Right renal pelvis (tissue), 4 donors: ENCODE measurements at places on chromosomes 7 and 10. TPM values are rescaled to one million over a fixed set of nuclear protein-coding genes. Genes with fewer than 3 reads are reported as not detected.

ACTL6B gene
- 0.16 TPM for polyA plus RNA-seq

CDK1 gene
- 77.6 TPM for polyA plus RNA-seq

CYP26C1 gene
- polyA plus RNA-seq: 0.10 TPM

FXYD4 gene
- polyA plus RNA-seq: not detected

COBL gene
- polyA plus RNA-seq: 16.9 TPM

CPN1 gene
- 2.3 TPM for polyA plus RNA-seq

CPA4 gene
- 0.29 TPM for polyA plus RNA-seq

GPR85 gene
- polyA plus RNA-seq: 0.93 TPM

SH3PXD2A gene
- 31.7 TPM for polyA plus RNA-seq

SEPTIN7 gene
- 509 TPM for polyA plus RNA-seq

IDI2 gene
- polyA plus RNA-seq: not detected

SMARCD3 gene
- polyA plus RNA-seq: 71.7 TPM

PSMG3 gene
- 33.4 TPM for polyA plus RNA-seq

SPDYE5 gene
- 1.9 TPM for polyA plus RNA-seq

FFAR4 gene
- not detected for polyA plus RNA-seq

FAM25C gene
- polyA plus RNA-seq: not detected

FAM25A gene
- polyA plus RNA-seq: not detected

ZNF138 gene
- polyA plus RNA-seq: 22.0 TPM

PI4K2A gene
- 22.1 TPM for polyA plus RNA-seq

PHKG1 gene
- polyA plus RNA-seq: 1.3 TPM

MMD2 gene
- not detected for polyA plus RNA-seq

CLRN3 gene
- polyA plus RNA-seq: 18.5 TPM

ORC5 gene
- polyA plus RNA-seq: 28.5 TPM

ZNF789 gene
- 24.1 TPM for polyA plus RNA-seq

OR2A1 gene
- 0.79 TPM for polyA plus RNA-seq

CUBN gene
- polyA plus RNA-seq: 190 TPM

PTN gene
- 236 TPM for polyA plus RNA-seq

ATG9B gene
- polyA plus RNA-seq: 1.9 TPM

IL6 gene
- polyA plus RNA-seq: not detected

HYAL4 gene
- polyA plus RNA-seq: not detected

FBXW4 gene
- polyA plus RNA-seq: 61.0 TPM

TRIM73 gene
- polyA plus RNA-seq: 2.9 TPM

TAS2R4 gene
- polyA plus RNA-seq: 1.3 TPM

WDR11 gene
- polyA plus RNA-seq: 77.9 TPM

SPDYE1 gene
- polyA plus RNA-seq: 0.52 TPM

MTG1 gene
- polyA plus RNA-seq: 67.8 TPM
